Right ventricle myocardium inferior (tissue), 1 donor: ENCODE measurements at places on chromosomes 3 and 15. TPM values are rescaled to one million over a fixed set of nuclear protein-coding genes. Genes with fewer than 3 reads are reported as not detected.

TNIK gene
- 29.1 TPM for total RNA-seq

DNA sequence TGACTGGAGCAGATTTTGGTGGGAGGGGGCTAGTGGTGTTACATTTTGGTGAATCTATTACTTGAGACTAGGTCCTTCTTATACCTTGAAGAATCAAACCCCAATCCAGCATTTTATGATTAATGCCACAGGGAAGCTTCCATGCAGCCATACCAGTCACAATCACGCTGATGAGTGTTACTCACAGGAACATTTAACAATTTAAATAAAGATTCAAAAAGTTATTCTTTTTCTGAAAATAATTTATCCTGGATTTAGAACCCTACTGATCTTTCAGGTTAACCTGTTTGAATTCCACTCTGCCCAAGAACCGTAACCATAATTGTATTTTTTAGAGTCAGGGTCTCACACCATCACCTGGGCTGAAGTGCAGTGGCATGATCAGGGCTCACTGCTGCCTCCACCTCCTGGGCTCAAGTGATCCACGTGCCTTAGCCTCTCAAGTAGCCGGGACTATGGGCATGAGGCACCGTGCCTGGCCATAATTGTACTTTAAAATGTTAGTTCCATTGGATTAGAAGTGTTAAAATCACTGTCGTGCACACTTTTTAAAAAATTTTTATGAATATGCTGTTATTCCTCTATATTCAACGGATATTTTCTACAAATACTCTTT lies 929 bp upstream of the MTMR10 start:
- DNase-seq, result no peak

- DNase-seq, result no peak
Observed at GRCh38 chr3:182116386-182116785, 404.7 kb downstream of the SOX2 start.

KNG1 gene
- total RNA-seq, result 0.62 TPM

DNA sequence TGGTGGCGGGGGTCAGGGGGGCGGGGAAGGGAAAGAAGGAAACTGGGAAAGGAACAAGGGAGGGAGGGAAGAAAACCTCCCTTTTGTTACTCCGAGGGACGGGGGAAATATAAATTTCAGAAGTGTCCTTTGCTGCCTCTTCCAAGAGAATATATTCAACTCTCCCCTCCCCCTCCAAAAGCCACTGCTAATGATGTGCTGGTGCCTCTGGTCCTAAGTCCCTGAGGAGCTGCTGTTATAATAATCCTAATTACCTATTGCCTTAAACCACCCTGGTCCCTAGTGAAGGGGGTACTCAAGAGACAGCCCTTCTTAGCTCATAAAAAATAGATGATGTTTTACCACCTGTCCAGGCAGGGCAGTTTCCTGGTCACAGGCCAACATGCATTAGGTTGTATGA lies 118.3 kb upstream of the TRIM42 start:
- no peak for DNase-seq

DNA sequence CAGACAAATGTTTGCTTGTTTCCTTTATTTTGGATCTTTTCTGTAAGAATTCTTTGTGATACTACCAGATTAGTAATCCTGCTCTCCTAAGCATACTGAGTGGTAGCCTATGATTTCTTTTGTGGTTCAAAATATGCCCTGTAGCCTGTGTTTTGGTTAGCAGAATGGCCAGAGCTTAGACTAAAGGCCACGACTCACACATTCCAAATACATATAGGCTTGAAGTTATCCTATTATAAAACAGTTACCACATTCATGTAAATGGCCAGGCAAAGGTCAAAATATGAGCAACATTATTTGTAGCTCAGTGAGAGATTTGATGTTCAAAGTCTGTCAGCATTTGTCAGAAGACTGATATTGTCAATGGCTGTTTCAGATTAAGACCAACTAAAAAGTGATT lies 84.5 kb downstream of the MITF start:
- no peak for DNase-seq

USP50 gene
- not detected for total RNA-seq

TGM5 gene
- total RNA-seq, result not detected

DNA sequence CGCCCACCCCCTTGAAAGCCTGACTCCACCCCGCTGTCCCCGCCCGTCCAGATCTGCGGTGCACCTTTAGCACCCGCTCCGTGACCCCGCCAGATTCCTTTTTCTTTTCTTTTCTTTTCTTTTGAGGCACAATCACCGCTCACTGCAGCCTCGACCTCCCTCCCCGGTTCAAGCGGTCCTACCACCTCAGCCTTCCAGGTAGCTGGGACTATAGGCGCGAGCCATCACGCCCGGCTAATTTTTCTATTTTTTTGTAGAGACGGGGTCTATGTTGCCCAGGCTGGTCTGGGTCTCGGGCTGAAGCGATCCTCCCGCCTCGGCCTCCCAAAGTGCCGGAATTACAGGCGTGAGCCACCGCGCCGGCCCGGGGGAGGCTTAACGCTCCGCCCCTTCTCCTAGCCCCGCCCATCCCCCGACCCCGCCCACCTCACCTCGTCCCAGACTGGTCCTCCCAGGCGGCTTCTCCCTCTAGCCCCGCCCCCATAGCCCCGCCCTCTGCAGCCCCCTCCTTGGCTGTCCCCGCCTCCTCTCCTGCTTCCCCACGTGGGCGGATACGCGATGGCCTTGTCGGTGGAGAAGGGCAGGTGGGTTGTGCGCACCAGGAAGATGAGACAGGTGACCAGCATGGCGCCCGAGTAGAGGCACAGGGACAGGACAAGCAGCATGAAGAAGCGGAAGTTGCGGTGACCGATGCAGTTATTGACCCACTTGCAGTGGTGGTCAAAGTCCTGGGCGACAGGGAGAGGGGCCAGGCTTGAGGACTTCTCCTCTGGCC lies 3.2 kb downstream of the ZDHHC19 start:
- DNase-seq, result peak; percentile 88

SLC28A1 gene
- 0.24 TPM for total RNA-seq

- DNase-seq, result no peak
Observed at GRCh38 chr3:4938281-4938982, 40.8 kb upstream of the BHLHE40 start.

DNA sequence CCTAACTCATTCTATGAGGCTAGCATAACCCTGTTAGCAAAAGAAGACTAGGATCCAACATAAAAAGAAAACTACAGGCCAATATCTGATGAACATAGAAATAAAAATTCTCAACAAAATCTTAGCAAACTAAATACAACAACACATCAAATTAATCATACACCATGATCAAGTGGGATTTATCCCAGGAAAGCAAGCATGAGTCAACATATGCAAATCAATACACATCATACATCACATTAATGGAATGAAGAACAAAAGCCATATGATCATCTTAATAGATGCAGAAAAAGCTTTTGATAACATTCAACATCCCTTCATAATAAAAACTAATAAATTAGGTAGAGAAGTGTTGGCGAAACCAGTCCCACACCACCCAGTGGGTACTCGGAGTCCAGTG lies 136.1 kb upstream of the MME start:
- DNase-seq, result no peak

AAGAB gene
- 20.9 TPM for total RNA-seq

DNA sequence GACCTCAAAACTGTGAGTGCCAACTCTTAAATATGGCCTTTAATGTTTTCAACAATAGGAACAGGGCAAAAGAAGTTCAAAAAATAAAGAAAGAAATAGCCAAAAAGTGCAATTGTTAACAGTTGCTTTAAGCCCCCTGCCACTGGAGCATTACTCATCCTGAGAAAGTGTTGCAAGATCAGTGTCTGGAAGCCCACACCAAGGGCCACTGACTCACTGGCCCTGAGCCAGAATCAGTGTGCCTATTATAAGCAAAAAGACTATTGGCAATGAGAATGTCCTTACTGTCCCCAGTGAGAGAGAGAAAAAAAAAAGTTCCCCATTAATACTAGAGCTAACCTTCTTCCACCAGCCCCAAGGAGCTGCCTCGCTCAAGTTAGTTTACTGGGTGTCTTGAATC lies 480.1 kb upstream of the ZNF385D start:
- peak; percentile 30 for DNase-seq

GOLGA6D gene
- total RNA-seq, result not detected

DNA sequence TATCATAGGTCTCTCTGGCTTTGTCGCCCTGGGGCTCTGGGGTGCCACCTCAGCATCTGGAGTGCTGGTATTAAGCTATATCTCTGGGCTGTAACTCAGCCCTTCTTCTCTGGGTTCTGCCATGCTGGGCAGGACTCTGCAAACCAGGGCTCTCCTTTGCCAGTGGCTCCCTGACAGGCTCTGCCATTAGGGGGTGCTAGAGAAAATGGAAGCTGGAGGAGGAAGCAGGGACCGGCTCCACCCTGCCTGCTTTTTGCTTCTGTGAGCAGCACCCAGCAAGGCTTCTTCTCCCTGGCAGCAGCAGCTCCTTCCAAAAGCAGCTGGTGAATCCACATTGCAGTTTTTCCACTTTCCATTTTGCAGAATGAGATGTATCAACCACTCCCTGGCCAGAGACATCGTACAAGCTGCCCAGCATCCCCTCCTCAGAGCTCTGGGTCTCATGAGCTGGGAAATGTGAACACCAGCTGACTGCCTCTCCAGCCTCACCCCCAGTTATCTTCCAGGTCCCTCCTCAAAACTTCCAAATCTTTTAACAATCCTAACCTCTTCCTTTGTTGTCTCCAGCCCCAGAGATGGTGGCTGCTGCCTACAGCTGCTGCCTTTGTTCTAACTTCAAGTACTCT lies 165.0 kb downstream of the ABHD5 start:
- DNase-seq, result no peak

- no peak for DNase-seq
Observed at GRCh38 chr3:27699067-27699466, 23.1 kb downstream of the EOMES start.

DNA sequence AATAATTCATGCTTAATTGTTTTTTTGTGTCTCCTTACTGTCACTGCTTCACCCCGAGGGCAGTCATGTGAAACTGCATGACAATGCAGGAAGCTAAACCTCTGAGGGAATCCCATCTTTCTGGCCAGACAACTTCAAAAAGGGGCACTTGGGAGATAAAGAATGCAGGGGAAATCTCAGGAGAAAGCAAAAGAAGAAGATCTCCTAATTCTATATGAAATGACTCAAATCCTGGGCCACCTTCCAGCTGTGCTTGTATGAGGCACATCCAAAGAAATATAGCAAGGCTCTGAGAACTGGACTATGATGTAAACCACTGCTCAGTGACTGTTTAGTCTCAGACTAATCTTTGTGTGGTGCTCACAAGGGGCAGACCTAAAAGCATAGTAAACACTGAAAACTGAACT lies 22.6 kb upstream of the UMPS start:
- DNase-seq, result no peak

NR2E3 gene
- not detected for total RNA-seq

GRCh38 chr3:23607184-23607847 lies 198.4 kb upstream of the UBE2E1 start:
- DNase-seq, result no peak

RTP4 gene
- 1.2 TPM for total RNA-seq

DNA sequence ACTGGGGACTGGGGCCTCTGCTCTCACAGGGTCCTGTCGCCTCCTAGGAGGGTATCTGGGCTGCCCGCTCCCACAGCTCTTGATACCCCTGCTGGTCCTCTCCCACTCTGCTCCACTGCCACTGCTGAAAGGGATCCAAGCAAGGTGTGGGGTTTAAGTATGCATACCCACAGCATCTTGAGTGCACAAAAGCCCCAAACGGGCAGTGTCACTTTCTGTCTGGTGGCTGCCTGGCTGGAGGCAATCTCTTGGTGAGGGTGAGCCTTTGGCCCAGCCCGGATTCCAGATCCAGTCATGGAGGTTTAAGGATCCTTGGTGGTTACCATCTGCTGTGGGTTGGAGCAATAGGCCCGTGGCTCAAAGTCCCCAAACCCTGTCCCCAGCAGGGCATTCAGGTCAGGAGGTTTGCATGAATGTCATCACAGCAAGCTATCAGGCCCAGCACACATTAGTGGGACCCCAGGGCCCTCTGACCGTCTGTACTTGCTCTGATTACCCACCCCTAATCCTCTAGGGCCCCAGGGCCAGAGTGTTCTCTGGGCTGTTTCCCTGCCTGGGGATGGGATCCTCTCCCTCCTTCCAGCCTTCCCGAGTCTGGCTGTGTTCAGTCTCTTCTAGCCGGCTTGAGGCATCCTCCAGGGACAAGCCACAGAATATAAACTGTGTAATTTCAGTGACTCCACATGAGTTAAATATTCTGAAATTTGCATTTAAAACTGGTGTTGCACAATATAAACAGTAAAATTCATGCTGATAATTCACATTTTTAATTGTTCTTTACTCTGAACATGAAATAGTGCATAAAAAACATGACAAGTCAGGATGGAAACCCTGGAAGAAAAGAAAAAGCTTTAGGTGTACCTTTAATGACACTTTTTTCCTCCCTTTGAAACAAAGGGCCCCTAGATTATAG lies 4.9 kb upstream of the TJP1 start:
- no peak for DNase-seq

DNA sequence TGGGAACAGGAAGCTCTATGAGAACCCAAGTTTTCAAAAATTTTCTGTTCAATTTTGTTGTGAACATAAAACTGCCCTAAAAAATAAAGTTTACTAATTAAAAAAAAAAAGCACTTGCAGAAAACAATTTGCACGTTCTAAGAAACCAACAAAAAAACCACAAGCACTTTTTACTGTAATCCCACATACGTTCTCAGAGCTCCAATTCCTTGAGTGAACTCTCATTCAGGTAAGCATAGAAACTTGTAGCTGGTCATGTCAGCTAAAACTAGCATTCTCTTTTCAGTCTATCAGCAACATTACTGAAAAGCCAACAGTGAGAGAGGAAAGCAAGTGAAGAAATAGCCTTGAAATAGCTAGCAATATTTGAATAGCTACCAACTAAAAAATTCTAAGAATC lies 11.5 kb upstream of the TMF1 start:
- DNase-seq, result no peak

DNA sequence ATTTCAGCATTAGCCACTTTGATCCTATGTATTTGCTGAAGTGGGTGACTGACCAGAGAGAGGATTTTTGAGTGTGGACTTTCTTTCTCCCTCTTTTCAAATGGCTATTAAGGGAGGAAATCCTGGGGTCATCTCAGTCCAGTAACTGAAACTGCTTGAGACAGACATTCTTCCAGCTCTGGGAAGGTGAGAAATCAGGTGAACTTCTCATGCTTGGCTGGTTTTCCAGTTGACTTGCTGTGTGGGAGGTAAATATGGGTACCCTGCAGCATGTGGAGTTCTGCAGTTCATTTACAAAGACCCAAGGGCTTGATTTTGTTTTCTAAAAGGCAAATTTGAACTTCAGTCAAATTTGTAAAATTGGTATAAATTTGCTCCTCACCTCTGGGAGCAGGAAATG lies 461.1 kb upstream of the TBL1XR1 start:
- no peak for DNase-seq

SLC9C1 gene
- 0.95 TPM for total RNA-seq

- DNase-seq, result no peak
Observed at GRCh38 chr3:170863816-170864215, 6.2 kb downstream of the RPL22L1 start.

TMEM158 gene
- total RNA-seq, result 0.60 TPM

GRCh38 chr3:66297900-66298299 lies 77.1 kb downstream of the SLC25A26 start:
- DNase-seq, result no peak

TMEM108 gene
- total RNA-seq, result 2.2 TPM

- no peak for DNase-seq
Observed at GRCh38 chr15:25238126-25238525, 200.7 kb downstream of the UBE3A start.

GRCh38 chr3:84692261-84692660 lies 266.5 kb upstream of the CADM2 start:
- DNase-seq, result peak; percentile 16

GRCh38 chr3:6228958-6229683 lies 631.8 kb upstream of the GRM7 start:
- DNase-seq, result no peak

NGLY1 gene
- total RNA-seq, result 35.9 TPM

GRCh38 chr15:90907838-90908507 lies 4.9 kb downstream of the MAN2A2 start:
- no peak for DNase-seq

GRCh38 chr3:63863150-63864007 lies at the start of the genes ATXN7 and THOC7:
Gene ATXN7 (plus strand): TSS chr3:63863867. CDS start chr3:63912599, 48,732 bp downstream.
Gene THOC7 (minus strand): TSS chr3:63863805. CDS start chr3:63863790, 15 bp downstream.
- DNase-seq, result peak; percentile 88
